ENCODE measurements at places on chromosomes 11 and 22.

DNA sequence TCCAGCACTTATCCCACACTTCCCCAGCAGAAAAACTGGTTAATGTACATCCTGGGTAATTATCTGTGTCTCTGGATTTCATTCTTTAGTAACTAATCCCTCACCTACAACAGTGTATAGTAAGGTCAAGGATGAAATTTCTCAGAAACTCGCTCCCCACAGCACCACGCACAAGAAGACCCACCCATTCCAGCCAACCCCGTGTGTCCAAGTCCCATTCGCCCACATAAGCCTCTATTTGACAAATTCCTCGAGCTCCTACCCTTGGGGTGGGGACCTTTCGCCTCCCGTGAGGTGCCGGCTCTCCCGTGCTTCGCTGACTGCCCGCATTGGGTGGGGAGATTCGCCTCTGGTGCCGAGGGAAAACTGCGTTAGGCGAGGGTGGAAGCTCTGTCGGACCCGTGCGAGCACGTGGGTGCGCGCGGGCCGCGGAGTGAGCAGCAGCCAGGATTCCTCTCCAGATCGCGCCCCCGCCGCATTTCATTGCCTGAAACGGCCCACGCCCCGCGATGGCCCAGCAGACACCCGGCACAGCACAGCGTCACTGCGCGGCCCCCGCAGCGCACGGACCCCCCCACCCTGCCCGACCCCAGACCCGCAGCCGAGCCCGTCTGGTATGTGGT, 866 bp downstream of the EXPH5 start:
- DNase-seq: peak; percentile 10

- no peak for DNase-seq
Measured at GRCh38 chr11:65788821-65789220, 2.0 kb downstream of the OVOL1 start.

DNA sequence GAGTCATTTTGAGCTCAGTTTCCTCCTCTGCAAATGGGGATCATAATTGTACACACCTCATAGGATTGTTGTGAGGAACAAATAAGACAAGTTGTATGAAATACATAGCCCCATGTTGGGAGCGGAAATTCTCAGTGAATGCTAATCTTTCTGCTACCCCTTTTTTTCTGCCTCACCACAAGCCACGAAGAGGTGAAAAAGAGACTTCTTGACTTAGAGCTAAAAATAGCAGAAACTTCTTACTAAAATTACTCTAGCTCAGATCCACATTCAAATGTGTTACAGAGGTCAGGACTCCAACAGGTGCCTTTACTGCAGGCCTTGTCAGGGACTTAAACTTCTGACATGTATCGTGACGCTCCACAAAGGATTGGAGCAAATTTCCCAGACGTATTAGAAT, 128.5 kb downstream of the MIAT start:
- DNase-seq: no peak

DNA sequence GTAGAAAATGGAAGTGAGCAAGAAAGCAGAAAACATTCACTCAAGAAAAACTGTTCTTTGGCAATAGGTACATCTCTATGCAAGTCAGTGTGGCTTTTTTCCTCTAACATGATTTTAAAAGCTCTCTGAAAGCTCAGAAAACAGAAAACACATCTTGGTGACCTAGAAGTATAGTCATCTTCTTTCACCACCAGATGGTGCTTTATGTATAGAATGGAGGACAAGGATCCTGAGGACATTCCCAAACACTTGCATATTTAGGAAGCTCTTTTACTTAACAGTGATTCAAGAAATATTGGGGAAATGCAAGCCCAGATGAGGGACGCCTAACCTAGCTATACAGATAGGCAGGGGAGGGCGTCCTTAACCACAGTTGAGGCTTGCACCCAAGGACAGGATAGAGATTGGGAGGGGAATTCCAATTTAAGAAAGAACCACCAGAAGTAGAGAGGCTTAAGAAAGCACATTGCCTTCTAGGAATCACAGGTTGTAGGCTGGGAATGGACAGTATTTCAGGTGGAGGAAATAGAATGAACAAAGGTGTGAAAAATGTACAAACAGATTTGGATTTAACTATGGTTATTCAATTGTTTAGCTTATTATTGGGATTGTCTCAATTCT, 13.8 kb upstream of the CCDC81 start:
- no peak for DNase-seq

- no peak for DNase-seq
Measured at GRCh38 chr11:105181100-105181499, 41.5 kb upstream of the CARD18 start.

DNA sequence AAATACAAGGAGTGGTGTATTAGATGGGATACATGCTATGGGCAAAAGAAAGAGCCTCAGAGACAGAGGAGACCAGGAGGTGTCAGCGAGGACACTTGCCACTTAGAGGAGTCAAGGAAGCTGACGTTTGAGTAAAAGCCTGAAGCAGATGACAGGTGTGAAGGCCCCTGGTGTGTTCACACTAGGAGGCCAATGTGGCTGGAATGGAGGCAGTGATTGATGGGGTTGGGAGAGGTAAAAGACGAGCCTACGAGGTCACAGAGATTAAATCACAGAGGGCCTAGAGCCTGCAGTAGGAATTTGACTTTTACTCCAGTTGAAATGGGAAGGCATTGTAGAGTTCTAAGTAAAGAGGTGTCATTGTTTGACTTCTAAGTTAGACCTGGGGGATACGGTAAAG, 12.0 kb upstream of the GDPD5 start:
- DNase-seq: no peak

DNA sequence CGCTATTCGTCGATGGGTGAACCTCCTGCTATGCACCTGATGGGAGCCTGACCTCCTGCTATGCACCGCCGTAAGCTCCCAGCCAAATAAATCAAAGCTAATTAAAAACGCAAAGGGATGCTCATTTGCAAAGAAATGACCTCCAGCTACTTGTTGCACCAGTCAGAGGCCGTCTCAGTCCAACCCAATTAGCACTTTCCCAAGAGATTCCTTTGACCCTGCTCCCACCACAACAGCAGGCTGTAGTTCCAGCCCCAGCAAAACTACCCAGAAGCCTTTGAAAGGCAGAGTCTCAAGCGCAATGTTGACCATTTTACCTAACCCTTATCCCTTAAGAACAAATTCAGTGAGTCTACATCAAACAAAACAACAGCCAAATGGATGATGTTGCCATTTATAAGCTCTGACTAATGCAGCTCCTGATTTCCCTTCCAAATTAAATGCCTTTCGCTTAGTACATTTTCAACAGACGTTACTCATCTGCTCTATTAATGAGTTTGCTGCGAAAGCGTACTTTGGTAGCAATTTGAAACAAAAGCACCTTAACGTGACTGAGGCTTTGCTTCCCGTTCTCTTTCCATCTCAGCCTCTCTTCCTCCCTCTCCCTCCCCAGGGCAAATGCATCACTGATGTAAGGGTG, 17.2 kb upstream of the BSX start:
- DNase-seq: no peak

DNA sequence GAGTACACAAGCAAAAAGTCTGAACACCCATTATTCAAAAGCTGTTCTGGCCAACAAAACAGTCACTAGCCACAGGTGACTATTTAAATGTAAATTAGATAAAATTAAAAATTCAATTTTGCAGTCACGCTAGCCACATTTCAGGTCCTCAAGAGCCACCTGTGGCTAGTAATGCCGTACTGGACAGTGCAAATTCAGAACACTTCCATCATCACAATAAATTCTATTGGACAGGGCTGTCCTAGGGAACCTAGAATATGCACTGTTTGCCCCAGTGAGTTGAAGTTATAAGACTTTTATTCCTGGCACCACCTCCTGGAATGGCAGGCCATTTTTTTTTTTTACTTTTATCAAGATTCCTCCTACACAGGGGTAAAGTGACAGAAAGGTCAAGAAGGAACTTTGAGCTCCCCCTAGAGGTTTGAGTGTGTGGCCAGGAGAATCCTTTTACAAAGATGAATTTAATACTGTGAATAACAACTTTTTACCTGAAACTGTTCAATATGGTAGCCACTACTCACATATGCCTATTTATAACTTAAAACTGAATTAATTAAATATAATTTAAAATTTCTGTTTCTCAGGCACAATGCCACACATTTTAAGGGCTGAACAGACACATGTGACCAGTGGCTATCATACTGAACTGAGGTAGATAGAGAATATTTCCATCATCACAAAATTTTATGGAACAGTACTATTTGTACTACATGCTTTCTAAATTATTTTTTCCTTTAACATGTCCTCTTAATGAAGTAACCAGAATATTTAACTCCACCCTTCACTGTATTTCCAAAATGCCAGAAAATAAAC, 6.5 kb downstream of the MSANTD2 start:
- DNase-seq: no peak

GRCh38 chr11:27388869-27389268, 25.9 kb upstream of the CCDC34 start:
- DNase-seq: no peak

DNA sequence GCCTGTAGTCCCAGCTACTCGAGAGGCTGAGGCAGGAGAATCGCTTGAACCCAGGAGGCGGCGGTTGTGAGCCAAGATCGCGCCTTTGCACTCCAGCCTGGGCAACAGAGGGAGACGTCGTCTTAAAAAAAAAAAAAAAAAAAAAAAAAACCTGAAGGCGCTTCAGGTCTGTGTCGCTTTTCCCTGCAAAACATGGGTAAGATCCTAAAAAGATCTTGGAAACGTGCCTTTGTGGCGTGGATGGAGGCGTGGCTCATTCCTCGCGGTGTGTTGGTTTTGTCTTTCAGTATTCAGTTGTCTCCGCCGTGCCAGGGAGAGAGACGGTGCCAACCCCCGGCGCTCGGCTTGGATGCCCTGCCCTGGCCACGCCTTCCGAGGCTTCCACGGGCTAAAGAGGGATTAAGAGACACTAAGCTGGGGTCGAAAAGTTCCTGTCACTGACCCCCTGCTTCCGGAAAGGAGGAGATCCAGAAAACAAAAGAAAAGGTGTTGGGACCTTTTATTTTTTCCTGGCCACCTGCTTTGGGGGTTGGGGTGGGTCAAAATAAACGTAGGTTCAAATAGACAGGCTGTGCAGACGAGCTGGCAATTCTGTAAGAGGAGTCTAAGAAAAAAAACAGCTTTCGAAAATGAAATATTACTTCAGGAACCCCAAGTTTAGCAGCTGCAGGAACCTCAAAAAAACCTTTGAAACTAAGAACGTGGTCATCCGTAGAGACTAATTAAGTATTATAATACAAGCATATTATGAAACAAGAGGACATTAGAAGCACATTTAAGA, 1.1 kb upstream of the SLC35F2 start:
- DNase-seq: peak; percentile 23

DNA sequence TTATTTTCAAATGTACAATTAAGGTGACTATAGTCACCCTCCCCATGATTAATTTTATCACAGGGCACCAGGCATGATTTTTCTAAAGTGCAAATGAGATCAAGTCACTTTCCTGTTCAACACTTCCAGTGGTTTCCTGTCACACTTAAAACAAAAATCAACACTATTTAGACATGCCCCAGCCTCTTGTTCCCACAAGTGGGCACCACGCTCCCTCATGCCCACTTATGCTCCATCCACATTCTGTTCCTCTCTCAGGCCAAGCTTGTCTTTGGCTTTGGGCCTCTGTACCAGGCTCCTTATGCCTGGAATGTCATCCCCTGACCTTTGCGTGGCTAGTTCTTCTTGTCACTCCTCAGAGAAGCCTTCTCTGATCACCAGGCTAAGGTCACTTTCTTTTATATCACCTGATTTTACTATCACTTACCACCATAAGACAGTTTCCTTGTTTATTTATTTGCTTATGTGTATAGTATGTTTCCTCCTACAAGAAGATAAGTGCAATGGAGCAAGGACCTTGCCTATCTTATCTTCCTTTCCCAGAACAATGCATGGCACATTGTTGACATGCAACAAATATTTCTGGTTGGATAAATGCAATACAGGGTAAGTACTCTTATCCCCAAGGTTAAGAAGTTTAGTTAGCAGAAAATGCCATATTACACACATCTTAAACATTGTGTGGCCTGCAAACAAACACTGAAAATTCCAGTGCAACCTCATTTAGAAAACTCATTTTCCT, 50.9 kb upstream of the PANX1 start:
- no peak for DNase-seq

GRCh38 chr11:10409207-10409661, 45.8 kb upstream of the AMPD3 start:
- no peak for DNase-seq

DNA sequence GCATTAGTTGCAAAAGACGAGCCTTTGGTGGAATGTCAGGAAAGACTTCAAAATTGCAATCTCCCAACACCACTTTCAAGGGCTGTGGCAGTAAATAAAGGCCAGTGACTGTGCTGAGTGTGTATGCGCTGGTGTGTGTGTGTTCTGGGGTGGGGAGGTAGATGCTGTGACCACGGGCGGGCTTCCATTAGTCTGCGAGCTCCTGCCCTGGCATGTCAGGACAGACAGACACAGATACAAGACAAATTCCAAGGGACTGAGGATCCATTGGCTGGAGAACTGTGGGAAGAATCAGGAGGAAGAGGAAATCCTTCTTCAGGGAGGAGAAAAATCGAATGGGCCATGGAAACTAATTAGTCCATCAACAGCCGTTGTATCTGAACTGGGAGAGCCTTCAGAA, 83.6 kb downstream of the FEZ1 start:
- no peak for DNase-seq

DNA sequence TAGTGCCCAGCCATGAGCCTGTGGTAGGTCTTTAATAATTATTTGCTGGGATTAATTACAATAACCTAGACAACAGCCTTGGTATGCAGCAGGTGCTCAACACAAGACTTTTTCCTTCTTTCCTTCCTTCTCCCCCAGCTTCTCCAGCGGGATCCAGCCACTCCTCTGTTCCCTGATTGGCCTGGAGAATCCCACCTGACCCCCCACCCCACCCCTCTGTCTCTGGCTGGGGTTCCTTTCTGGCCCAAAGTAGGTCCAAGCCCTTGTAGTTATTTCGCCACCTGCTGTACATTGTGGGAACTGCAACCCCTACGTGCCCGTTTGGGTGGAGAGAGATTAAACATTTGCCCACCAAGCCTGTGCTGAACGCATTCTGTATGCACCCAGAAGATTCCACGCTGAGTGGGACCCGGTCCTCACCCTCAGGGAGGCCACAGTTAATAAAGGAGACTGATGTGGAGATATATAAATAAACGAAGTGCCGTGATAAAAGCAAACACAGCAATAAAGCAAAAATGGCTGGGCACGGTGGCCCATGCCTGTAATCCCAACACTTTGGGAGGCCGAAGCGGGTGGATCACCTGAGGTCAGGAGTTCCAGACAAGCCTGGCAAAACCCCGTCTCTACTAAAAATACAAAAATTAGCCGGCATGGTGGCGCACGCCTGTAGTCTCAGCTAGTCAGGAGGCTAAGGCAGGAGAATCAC, 32.1 kb upstream of the DGKZ start:
- DNase-seq: peak; percentile 72

- DNase-seq: no peak
Measured at GRCh38 chr22:27670701-27671412, 130.7 kb downstream of the MN1 start.
